Esophagus squamous epithelium (tissue), 5 donors: ENCODE measurements at places on chromosomes 2 and 18.

GRCh38 chr2:160229591-160229990, 29.5 kb upstream of the ITGB6 start:
- DNase-seq = no peak

- no peak for DNase-seq
Measured at GRCh38 chr2:127103243-127104165, 3.5 kb downstream of the BIN1 start.

DNA sequence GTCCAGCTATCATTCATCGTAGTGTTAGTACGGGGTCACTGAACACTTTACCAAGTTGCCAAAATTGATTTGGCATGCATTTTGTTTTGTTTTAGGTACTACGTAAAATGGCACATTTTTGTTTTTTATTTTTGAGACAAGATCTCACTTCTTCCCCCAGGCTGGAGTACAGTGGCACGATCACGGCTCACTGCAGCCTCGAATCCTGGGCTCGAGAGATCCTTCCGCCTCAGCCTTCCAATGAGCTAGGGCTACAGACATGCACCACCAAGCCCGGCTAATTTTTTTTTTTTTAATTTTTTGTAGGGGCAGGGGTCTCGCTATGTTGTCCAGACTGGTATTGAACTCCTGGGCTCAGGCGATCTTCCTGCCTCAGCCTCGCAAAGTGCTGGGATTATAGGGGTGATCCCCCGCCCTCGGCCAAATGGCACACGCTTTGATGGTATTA, 786 bp downstream of the TAF1B start:
- no peak for DNase-seq

DNA sequence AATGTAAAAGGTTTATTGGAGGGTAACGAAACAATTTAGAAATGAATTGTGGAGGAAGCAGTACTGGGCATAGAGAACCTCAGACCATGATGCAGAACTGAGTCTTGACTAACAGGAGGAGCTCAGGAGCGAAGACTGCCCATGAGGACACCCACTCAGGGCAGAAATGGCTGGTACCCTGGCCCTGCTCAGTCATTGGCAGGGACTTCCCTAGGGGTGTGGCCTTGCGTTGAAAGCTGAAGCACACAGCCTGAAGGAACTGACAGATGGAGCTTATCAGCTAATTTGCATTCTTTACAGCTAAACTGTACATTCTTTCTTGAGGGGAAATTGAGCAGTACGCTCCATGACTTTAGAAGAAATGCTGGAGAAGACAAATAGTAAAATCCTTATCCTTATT, 57.1 kb downstream of the PDK1 start:
- DNase-seq = no peak

DNA sequence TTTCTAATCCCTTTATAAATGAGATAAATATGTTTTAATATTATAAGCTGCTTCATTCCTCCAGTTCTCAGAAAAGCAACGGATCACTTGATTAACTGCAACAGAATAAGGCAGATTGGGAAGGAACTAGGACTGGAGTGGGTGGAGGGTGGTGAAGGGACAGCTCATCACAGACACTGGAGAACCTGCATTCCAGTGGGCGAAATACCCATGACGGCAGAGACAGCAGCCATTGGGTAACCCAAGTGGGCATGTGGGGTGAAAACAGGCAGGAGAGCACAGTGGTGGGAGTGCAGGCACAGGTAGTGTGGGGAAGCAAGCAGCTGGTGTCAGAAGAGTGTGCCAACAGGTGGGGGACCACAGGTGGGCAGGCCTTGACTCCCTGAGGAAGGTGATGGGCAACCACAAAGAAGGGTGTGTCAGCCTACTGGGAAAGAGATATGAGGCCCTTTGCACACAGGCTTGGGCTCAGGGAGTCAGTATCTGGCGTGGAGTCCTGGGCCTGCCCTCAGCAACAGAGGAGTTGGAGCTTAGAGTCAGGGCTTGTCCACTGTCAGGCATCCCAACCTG, 27.2 kb downstream of the DPYSL5 start:
- DNase-seq = no peak

DNA sequence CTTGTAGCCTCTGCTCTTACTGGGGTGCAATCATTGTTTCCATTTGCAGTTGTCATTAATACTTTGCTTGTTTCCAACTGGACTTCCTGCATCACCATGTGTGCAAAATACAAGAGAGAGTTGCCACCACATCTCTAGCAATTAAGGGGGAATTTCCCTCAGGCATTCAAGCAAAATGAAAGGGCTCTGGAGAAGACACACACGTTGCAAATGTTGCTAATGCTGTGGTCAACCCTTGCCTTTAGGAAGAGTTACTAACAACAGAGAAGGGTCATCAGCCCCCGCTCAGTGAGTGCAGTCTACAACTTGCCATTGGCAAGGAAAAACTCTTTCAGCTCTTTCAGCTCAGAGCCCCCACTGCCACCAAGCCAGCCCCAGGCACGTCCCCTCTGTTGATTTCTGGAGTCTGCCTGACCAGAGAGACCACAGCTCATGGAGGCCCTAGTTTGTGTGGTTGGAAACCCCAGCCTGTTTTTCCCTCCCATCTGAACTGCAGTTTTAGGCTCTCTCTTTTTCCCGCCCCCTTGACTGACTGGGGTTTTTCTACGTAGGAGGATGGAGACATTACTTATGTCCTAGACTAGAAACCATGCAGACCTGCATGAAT, 25.9 kb upstream of the GPR45 start:
- no peak for DNase-seq

GRCh38 chr2:15177103-15177502, 384.0 kb downstream of the NBAS start:
- DNase-seq = no peak

GRCh38 chr18:68847219-68847837, 49.4 kb downstream of the CCDC102B start:
- no peak for DNase-seq

GRCh38 chr2:217856871-217857270, 145.9 kb downstream of the TNS1 start:
- no peak for DNase-seq

DNA sequence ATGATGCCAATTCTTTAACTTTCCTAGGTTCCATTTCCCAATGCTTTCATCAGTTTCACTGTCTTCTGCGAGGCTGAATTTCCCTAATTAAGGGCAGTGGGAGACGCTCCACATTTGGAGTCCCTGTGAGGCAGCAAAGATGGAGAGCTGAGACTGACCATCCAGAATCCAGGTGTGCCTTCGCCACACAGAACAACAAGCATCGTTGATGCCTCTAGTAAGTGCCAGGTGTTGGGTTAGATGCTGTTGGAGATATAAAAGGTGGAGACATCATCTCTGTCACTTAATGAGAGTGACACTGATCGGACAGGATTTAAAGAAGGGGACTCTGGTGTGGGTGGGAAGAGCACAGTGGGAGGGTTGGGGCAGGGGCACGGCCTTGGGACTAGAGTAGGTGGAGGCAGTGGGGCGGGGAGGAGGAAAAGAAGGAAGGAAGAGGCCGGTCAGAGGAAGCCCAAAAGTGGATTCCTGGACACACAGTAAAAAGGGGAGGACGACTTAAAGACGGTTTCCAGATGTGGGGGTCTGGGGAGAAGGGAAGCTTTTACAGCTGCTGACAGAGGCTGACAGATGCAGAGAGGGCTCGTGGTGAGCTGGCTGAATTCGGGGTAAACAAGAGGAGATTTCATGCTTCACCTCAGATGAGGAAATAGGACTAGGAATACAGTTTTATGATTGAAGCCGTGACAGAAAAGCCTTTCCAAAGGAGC, 113.0 kb downstream of the BCL2 start:
- DNase-seq = no peak

GRCh38 chr2:74603282-74604000, 44.7 kb downstream of the M1AP start:
- DNase-seq = no peak

GRCh38 chr2:8168876-8169424, 512.9 kb upstream of the ID2 start:
- DNase-seq = no peak

GRCh38 chr2:88517759-88518201, 65.3 kb upstream of the FOXI3 start:
- no peak for DNase-seq

DNA sequence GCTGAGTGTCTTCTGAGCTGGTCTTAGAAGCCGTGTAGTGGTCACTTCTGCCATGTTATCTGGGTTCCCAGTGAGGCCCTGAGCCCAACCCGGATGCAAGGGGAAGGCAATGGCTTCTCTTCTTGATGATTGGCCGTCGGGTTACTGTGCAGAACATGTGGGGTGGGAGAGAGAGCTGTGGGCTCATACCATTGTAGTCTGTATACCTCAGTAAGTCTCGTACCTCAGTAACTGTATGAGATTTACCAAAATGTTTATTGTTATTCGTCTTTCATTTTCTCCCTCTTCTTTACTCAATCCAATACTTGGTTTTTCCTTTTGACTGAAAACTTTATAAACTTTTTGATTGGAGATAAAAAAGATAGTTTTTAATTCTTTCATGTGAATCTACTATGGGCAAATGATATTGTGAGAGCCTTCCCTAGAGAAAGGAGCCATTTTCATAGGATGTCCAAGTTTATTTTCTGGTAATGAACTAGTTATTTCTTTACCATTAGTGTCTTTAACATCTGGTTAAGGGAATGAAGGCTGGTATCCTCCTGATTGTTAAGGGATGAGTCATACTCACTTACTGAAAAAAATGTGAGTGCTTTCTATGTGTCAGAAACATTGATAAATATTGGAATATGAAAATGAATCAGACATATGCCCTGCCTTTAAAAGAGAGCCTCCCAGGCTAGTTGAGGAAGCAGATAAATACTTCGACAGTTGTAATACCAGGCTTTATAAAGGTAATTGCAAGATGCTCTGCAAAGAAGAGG, 129.9 kb downstream of the PRPF40A start:
- DNase-seq = no peak

DNA sequence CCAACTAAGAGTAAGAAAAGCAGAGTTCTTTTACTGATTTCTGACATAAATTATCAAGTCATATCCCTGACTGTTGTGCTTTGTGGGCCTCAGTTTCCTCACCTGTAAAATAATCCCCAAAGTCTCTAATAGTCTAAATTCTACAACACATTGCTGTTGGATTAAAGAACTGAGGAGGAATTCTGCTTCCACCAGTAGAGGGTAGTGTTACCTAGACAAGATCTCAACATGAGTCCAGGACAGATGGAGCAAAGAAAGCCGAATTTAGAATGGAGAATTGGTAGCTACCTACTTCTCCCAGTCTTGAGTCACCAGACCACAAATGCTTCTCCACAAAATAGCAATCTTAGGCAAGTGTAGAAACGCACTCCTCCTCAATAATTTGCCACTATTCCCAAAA, 462.5 kb upstream of the FSHR start:
- no peak for DNase-seq

DNA sequence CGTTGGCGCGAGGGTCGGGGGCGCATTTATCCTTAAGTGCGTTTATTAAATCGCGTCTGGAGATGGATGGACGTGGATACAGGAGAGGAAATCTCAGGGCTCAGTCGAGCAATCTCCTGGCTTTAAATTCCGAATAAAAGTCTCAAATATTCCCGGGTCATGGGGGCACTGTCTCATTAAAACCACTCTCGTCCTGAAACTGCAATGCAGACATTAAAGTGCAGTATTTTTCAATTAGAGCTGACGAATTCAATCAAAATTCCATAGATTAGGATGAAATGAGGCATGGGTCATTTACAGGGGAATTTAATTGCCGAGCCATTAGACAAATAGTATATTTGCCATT, 10.7 kb upstream of the GBX2 start:
- DNase-seq = no peak
